ENCODE measurements at places on chromosomes 6 and 20. TPM values are rescaled to one million over a fixed set of nuclear protein-coding genes. Genes with fewer than 3 reads are reported as not detected.

DNA sequence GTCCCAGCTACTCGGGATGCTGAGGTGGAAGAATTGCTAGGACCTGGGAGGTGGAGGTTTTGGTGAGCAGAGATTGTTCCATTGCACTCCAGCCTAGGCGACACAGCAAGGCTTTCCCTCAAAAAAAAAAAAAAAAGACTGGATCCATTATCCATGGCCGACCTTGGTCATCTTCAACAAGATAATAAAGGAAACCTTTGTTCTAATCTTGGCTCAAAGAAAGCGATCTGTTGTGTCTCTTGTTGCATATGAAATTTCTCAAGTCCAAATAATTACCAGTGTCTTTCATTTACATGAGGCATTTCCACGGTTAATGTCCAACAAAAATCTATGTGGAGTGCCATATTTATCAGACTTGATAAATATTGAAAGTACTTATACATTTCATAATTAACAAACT lies 23.7 kb upstream of the KIF16B start:
- DNase-seq: no peak

GRCh38 chr20:12175538-12175937 lies 257.8 kb downstream of the BTBD3 start:
- no peak for DNase-seq

The UBE3D gene
- total RNA-seq: 7.7 TPM

GRCh38 chr6:149779644-149779963 lies 30.1 kb downstream of the PCMT1 start:
- DNase-seq: no peak

The TRIM26 gene
- total RNA-seq: 35.1 TPM

The ENPP3 gene
- total RNA-seq: 1.7 TPM

DNA sequence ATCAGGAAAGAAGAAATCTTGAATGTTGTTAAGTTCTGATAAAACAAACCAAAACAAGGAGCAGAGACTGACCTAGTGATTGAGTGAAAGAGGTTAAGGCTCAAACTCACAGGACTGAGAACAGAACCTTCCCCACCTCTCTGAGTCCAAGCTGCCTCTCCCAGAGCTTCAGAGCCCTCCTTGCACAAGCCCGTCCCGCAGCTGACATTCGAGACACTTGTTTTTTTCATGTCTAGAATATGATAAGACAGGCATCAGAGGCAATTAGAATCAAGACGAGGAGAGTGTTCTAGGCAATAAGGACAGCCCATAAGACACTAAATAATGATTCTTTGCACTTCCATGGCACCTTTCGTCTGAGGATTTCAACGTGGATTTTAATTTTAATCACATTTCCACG lies 140.6 kb downstream of the PXDC1 start:
- DNase-seq: no peak

- DNase-seq: no peak
Observed at GRCh38 chr6:39181333-39181732, 47.9 kb downstream of the KCNK5 start.

DNA sequence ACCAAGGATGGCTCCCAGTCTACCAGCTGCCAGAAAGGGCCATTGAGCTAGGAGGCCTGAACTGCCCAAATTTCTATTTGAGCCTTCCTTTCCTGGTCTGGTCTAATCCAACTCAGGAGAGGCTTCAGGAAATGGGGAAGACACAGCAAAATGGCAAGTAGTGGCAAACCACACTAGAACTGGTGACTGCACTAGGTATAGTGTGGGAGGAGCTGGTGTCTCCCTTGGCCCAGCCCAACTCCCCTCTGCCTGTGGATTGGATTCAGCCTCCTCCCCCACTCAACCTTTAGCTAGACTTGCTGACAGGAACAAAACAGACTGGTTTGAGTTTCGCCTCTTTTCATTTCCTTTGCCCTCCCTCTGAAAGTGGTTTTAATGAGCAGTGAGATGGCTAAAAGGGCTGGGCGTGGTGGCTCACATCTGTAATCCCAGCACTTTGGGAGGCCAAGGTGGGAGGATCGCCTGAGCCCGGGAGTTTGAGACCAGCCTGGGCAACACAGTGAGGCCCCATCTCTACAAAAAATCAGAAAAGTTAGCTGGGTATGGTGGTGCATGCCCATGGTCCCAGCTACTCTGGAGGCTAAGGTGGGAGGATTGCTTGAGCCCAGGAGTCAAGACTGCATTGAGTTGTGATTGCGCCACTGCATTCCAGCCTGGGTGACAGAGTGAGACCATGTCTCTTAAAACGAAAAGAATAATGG lies 17.5 kb downstream of the MRPS18A start:
- no peak for DNase-seq

GRCh38 chr20:50339466-50339901 lies 148.9 kb downstream of the CEBPB start:
- DNase-seq: no peak

The SOX18 gene
- total RNA-seq: 43.2 TPM

The PPP1R14C gene
- 0.18 TPM for total RNA-seq

DNA sequence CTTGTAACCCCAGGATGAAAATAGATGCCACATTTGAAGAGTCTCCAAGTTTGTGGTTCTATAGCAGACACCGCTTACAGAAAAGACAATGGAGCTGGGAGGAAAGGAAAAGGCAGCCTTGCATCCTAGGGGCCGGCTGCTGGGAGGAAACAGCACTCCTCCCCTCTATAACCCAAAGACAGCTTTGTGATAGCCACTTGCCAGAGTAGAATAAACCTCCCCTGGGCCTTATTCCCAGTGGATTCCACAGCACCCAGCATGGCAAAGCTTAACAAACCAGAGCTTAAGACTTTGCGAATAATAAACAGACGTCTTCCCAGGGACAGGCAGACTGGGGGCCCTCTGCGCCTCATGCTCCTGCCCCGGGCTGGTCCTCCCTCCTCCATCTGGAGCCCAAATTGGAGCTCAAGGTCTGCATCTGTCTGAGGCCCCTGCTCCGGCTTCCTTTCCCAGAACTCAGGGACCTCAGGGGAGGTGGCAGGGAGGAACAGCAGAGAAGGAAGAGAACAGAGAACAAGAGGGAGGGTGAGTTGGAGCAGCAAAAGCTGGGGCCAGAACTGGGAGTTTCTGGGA lies 8.8 kb upstream of the TAF8 start:
- DNase-seq: no peak

The KCNK16 gene
- total RNA-seq: not detected

DNA sequence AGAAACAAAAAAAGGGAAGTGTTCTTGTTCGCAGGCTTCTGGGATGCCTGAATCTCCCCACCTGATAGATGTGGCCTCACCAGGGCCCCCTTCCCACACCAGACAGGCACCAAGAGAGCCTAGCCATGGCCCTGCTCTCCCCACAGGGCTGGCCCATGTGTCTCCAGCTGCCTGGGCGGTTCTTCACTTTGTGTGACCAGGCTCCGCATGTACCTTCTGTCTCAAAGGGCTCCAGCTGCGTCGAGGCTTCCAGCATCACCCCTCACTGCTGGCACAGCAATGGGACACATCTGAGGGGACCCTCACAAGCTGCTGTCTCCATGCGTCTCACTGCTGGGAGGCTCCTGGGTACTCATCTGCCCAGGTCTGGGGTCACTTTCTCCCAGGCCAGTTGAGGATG lies 362.9 kb downstream of the ZFAND3 start:
- DNase-seq: no peak

The NFATC2 gene
- 13.0 TPM for total RNA-seq

- DNase-seq: no peak
Observed at GRCh38 chr6:139728876-139729427, 354.5 kb upstream of the CITED2 start.

DNA sequence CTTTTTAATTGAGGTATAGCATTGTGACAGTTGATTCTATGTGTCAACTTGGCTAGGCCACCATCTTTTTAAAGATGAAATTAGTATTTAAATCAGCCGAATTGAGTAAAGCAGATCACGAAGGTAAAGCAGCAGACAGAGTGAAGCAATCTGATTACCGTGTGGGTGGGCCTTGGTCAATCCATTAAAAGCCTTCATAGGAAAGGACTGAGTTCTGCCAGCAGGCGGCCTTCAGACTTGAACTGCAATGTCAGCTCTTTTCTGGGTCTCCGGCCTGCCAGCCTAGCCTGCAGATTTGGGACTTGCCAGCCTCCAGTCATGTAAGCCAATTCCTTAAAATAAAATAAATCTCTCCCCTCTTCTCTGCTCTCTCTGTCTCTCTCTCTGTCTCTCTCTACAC lies 22.4 kb upstream of the TGM2 start:
- peak; percentile 76 for DNase-seq

- no peak for DNase-seq
Observed at GRCh38 chr6:53659458-53659857, 6.1 kb downstream of the KLHL31 start.

The NR2E1 gene
- not detected for total RNA-seq

DNA sequence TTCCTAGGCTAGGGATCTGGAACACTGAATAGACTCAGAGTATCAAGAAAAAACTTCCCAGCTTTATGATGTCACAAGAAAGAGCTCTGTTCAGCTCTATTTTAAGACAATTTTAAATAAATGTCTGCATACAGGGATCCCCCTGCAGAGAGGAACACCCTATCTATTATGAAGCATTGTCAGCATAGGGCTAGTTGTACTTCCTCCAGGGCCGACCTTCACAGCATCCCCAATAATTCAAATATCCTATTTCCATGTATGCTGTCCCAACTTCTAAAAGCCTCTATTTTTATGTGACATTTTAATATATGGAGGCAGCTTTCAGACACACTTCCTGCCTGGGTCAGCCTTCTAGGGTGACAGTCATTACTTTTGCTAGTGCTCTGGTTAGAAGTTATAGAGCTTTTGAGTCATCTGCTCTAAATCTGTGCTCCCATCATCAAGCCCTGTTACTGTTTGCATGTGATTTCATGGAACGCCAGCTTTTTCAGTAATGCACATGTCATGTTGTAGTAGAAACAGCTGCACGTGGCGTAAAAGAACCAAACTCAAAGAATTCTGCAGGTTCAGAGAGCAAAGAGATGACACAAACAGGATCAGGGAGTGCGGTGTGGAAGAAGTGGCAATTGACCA lies 189.2 kb downstream of the ADGB start:
- DNase-seq: no peak

GRCh38 chr6:84428300-84428907 lies 201.0 kb upstream of the CEP162 start:
- DNase-seq: peak; percentile 89

The XKR7 gene
- not detected for total RNA-seq

DNA sequence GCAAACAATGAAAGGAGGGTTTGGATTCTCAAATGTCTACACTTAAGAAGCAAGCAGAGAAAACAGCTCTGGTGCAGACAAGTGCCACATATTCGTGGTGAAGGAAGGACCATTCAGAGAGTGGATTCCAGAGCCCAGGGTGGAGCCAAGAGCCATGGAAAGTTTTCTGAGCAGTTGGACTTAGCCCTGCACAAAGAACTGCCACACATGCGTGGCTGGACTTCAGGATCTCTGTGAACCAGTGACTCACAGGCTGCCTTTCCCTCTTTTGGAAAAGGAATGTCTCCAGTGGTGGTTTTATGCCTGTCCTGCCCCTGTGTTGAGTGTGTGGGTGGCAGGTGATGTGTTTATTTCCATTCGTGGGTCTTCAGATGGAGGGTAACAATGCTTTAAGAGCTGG lies 489.5 kb downstream of the CDH26 start:
- no peak for DNase-seq

DNA sequence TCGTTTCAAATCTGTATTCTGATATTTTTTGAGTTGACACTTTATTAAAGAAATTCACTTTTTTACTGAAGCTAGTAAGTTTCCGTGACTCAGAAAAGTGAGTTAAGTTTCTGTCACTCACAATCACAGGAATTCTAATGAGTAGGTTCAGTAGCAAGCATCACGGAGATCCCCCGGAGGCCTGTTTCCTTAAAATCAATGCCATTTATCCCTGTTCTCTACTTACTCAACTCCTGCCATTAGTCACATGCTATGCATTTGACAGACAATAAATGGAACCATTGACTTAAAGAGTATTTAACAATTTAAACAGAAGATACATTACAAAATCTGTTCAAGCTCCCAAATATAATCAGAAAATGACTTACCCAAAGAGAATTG lies 9.1 kb downstream of the SLC18B1 start:
- DNase-seq: no peak

GRCh38 chr6:81897793-81898192 lies 145.3 kb upstream of the TENT5A start:
- DNase-seq: no peak

DNA sequence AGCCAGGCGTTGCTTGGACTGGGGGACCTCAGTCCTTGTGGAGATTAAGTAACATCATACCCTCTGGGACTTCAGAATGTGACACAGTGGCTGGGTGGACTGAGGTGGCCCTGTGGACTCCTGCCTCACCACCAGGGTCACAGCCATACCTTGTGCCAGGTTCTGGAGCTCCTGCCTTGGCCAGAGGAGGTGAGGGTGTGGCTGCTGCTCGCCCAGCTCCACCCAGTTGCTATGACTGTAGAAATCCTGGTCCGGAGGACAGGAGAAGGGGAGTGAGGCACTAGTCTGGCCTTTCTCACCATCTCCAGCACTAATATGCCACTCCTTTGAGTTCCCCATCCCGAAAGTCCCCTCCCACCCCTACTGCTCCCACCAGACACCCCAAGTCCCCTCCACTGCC lies 1.9 kb downstream of the VWA7 start:
- no peak for DNase-seq

- DNase-seq: no peak
Observed at GRCh38 chr6:36245572-36246061, 24.2 kb upstream of the PNPLA1 start.

DNA sequence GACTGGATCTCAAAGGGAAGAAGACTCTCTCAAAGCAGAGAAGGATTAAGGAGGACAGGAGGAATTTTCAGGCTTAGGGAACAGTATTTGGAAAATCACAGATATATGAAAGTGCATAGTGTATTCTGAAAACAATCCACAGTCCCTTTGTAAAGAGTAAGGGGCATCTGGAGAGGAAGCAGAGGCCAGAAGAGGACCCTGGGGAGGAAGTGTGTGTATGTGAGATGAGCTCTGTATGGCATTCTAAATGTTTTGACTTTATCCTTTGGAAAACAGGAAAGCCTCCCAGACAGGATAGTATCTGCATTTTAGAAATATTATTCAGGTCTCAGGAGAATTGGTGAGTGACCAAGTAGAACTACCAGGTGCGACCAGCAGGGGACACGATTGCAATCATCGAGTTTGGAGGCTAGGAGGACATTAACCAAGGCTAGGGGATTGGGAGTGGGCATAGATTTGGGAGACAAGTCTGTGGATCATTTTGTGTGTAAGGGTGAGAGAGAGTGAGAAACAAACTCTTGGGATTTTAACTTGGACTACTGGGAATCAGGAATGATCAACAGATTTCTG lies 38.3 kb upstream of the FAM184A start:
- no peak for DNase-seq

DNA sequence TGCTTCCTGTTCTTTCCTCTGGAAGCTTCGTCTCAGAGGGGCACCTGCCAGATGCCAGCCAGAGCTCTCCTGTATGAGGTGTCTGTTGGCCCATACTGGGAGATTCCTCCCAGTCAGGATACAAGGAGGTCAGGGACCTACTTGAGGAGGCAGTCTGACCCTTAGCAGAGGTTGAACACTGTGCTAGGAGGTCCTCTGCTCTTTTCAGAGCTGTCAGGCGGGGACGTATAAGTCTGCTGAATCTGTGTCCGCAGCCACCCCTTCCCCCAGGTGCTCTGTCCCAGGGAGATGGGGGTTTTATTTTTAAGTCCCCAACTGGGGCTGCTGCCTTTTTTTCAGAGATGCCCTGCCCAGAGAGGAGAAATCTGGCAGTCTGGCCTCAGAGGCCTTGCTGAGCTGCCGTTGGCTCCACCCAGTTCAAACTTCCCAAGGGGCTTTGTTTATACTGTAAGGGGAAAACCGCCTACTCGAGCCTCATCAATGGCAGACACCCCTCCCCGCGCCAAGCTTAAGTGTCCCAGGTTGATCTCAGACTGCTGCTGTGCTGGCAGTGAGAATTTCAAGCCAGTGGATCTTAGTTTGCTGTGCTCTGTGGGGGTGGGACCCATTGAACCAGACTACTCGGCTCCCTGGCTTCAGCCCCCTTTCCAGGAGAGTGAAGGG lies 326.7 kb downstream of the BCKDHB start:
- no peak for DNase-seq

All from aorta (tissue), 5 donors.